Stimulated activated effector memory CD8-positive, alpha-beta T cell treated with anti-CD3 and anti-CD28 coated beads, Interleukin-12 subunit alpha, Interleukin-12 subunit beta, amount 100 ng/mL, for 72 hours (primary cell): ENCODE measurements at places on chromosomes 13 and 19.
A peak's percentile ranks its signal among the peaks of the same experiment; 100 is the strongest.

- no peak for DNase-seq
Measured at GRCh38 chr13:27919659-27919933, 204 bp upstream of the PDX1 start.

- DNase-seq: no peak
Measured at GRCh38 chr19:56660381-56661107, 11.0 kb downstream of the ZNF835 start.

DNA sequence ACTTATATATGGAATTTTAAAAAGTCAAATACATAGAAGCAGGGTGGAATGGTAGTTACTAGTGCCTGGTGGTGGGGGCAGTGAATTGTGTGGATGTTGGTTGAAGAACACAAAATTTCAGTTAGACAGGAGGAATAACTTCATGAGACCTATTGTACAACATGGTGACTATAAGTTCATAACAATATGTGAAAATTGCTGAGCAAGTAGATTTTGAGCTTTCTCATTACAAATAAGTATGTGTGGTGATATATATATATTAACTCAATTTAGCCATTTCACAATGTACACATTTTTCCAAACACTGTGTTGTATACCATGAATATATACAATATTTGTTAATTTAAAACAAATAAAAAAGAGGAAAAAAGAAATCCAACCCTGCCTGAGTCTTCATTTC, 641.1 kb downstream of the DIAPH3 start:
- DNase-seq: no peak

DNA sequence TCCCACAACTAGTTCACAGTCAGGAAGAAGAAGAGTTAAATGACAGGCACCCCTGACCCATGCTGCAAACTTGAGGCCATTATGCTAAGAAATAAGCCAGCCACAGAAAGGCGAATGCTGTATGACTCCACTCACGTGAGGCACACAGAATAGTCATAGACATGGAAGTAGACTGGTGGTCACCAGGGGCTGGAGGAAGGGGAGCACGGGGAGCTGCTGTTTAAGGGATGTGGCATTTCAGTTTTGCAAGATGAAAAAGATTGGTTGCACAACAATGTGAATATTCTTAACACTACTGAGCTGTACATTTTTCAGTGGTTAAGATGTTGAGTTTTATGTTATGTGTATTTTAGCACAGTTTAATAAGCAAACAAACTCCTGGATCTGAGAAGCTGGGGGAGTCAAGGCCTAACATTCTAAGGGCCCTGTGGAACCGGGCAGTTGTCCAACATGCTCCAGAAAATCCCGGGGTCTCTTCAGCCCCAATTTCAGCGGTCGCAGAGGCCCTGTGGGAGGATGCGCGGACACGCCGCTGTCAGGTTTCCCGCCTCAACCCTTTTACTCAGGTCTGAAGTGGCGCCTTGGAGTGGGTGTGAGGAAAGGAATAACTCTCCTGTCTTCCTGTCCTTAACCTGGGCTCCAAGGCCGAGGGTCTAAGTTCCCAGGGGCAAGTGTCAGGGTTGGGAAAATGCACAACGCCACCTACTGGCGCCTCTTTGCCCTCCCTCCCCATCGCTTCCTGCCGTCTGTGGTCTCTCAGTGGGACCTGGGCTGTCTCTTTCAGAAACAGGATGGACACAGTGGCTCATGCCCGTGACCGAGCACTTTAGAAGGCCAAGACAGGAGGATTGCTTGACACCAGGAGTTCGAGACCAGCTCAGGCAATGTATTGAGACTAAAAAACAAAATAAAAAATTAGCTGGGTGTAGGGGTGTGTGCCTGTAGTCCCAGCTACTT, 4.4 kb upstream of the TMEM272 start:
- no peak for DNase-seq

- DNase-seq: no peak
Measured at GRCh38 chr13:38979891-38980749, 10.5 kb downstream of the STOML3 start.

- no peak for DNase-seq
Measured at GRCh38 chr13:52695856-52696255, 43.2 kb downstream of the SUGT1 start.

GRCh38 chr13:33694546-33694945, 123.4 kb upstream of the RFC3 start:
- no peak for DNase-seq

- DNase-seq: no peak
Measured at GRCh38 chr13:97352815-97353214, 81.2 kb upstream of the RAP2A start.

DNA sequence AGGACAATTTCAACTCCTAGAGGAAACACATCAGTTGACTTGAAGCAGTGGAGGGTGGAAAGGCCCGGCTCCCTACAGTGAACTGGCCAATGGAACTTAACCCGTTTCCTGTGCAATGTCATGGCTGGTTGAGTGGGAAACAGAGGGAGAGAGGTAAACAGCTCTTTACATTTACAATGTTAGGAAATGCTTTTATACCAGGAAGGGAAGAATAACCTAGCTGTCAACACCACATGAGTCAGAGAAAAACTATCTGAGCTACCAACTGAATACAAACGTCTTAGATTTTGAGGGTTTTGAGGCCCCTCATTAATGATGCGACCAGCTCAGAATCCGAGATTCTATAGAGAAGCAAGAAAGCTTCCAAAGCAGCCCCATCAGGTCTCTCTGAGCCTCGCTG, 36.7 kb downstream of the CARD8 start:
- DNase-seq: no peak

DNA sequence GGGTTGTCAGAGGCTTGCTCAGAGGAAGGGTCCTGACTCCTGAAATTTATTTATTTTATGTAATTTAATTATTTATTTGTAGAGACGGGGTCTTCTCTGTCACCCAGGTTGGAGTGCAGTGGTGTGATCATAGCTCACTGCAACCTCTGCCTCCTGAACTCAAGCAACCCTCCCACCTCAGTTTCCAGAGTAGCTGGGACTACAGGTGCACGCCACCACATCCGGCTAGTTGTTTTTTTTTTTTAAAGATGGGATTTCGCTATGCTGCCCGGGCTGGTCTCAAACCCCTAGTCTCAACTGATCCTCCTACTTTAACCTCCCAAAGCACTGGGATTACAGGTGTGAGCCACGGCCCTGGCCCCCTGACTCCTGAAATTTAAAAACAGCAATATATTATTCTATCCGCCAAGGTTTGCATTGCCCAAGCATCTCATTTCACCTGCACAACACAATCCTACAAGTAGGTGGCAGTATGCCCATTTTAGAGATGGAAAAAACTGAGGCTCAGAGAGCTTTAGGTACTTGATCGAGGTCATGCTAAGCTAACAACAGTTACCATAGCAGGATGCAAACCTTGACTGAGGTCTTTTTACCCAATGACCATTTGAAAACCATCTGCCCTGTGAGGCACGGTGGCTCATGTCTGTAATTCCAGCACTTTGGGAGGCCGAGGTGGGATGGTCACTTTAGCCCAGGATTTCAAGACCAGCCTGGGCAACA, 18.1 kb downstream of the ARHGEF18 start:
- peak; percentile 66 for DNase-seq

- DNase-seq: no peak
Measured at GRCh38 chr13:94683409-94683808, 28.9 kb downstream of the SOX21 start.

DNA sequence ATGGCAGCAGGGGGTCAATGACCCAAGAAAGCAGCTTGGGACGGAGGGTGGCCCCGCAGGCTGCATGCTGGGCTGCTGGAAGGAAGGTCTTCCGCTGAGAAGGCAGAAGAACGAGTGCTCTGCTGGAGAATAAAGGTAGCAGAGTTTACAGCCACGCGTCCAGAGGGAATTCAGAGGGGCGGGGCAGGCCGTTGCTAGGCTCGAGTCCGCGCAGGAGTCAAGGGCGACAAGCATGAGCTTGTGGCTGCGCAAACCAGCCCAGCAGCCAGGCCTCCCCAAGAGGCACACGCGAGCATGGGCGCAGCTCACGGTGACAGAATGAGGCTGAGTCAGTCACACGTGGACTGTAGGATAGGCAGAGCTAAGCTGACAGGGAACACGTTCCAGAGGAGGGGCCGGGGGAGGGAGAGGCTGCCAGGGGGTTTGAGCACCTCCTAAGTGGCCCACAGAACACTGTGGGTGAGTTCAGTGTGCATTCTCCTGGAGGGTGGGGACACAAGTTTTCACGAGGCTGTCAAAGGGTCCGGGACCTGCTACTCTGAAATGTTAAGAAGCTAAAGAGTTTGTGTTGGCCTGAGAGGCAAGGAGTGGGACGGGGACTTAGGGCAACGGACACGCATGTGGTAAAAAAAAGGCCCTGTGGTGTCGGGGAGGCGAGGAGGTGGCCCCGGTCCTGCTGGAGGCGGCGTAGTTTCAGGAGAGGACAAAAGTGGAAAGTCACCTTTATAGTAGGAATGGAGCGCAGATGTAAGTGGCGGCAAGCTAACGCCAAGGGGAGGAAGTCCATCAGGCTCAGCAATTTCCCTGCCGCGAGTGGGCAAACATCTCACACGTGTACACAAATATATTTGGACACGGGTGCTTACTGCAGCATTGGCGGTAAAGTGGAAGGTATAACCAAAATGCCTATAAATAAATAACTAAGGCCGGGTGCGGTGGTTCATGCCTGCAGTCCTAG, 17.7 kb downstream of the RFX2 start:
- no peak for DNase-seq

- DNase-seq: no peak
Measured at GRCh38 chr19:5698635-5699422, 8.7 kb downstream of the RPL36 start.

DNA sequence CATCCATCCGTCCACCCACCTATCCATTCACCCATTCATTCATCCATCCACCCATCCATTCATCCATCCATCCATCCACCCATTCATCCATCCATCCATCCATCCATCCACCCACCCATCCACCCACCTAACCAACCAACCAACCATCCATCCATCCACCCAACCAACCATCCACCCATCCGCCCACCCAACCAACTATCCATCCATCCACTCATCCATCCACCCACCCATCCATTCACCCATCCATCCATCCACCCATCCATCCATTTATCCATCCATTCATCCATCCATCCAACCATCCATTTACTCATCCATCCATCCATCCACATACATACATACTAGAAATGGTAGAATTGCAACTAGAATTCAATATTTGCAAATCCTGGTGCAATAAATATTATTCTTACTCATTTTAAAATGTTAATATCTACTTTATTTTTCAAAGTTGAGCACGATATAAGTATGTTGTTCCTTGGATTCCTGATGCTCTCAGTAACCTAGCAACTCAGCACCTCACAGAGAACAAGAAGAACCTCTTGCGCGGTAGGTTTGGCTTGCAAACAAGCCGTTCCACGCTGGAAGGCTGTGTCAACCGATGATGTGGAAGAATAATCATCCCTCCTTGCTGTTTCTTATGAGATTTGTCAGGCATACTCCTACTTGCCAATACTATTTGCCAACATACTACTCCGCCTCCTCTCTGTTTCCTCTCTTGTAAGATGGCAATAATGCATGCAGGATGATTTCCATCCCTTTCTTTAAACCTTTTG, 111.7 kb downstream of the GNG7 start:
- DNase-seq: no peak

DNA sequence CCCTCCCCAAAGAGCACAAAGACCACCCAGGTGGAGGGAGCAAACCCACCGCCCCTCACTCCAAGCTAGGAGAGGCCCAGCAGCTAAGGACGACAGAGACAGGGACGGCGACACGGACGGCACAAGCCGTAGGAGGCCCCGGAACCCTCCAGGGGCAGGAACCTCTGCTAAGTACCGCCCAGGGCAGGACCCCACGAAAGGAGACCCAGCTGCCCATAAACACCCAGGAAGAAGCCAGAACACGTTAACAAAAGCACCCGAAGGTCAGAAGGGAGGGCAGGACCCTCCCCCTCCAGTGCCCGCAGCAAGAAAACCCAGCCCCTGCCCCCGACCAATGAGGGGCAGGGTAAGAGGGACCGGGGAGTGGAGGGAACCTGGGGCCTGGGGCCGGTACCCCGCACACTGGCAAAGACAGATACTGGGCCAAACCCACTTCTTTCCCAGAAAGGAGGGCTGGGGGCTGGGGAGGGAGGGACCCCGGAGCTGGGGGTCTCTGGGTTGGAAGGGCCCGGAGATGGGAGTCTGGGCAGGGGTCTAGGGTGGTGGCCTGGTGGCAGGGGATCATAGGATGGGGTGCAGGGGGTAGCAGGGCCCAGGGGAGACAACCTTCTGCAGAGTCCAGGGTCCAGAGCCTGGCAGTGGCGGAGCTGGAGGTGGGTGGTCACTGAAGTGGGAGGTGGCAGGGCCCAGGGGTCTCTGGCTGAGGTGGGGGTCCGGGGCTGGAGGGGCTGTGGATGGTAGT, 2.4 kb downstream of the BTBD2 start:
- DNase-seq: no peak

GRCh38 chr19:30696514-30696913, 324.3 kb downstream of the ZNF536 start:
- no peak for DNase-seq

DNA sequence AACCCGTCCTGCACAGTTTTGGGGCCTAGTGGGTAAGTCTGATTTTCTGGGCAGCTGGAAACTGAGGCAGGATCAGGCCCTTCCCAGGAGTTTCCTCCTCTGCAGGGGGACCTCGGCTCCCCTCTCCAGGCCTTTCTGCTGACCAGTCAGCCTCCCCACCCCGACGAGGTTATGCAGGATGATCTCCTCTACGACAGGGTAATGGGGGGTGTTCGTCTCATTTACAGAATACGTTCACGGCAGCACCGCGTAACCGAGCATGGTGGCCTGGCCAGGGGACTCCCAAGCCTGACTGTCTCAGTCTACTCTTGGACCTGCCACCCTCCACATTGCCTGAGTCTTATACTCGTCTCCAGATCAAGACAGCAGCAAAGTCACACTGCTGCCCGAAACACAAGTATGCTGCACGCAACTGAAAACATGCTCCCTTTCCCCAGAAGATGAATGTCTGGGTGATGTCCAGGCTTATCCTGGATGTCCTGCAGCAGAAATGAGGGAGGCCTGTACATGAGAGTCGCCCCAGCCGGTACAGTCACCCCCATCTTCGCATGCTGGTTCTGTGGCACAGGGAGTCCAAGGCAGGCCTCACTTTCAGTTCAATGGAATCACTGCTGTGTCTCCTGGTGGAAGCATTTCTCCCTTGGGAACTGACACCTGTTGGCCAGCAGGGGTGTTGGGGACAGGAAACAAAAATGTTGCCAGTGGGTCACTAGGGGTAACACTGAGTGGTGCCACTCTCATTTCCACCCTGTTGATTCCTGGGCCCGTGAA, 120.8 kb downstream of the SOX1 start:
- DNase-seq: no peak

- DNase-seq: no peak
Measured at GRCh38 chr13:93218583-93218982, 8.0 kb upstream of the GPC6 start.

DNA sequence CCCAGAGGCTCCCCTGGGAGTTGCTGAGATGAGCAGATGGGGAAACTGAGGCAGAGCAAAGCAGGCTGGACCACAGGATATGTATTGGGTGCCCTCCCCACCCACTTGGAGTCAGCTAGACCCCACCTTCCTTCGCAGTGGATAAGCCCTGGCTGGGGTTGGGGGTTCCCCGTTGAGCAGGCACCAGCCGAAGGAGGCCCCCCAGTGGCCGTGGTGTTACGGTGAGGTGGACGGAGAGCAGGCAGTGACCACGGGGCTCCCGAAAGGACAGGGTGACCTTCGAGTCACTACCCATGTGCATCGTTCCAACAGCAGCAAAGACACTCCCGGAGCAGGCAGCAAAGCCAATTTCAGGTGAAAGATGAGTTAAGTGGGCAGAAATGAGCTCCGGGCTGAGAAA, 62.4 kb upstream of the ADGRE5 start:
- DNase-seq: no peak

GRCh38 chr13:32905063-32905863, 111.0 kb upstream of the KL start:
- no peak for DNase-seq
